Activated CD4-positive, alpha-beta T cell treated with anti-CD3 and anti-CD28 coated beads, Interleukin-2, amount 50 U/mL, for 48 hours (primary cell): ENCODE measurements at places on chromosomes 11 and 22.

- no peak for DNase-seq
Observed at GRCh38 chr22:35986088-35986487, 42.5 kb downstream of the RBFOX2 start.

- no peak for DNase-seq
Observed at GRCh38 chr22:24564376-24565058, 8.7 kb downstream of the SNRPD3 start.

GRCh38 chr11:70167723-70168404 lies 35.2 kb upstream of the FADD start:
- DNase-seq = no peak

DNA sequence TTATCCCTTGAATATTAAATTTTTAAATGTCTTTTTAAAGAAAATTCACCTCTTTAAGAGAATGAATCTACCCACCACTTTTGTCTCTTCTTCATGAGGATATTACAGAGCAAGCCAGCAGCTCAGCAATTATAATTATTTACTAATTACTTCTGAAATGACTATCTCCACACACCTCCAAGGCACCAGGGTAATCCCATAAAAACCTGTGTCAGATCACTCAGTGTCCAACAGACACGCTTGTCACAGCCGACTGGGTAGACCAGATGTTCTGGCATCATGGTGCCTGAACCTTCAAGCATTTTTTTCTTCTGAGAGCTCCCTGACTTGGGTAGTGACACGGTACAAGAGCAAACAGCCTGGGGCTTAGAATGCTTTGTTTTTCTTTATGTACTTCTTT lies 61.4 kb downstream of the EFCAB6 start:
- DNase-seq = no peak

- DNase-seq = no peak
Observed at GRCh38 chr11:102936864-102937509, 18.5 kb downstream of the MMP13 start.

DNA sequence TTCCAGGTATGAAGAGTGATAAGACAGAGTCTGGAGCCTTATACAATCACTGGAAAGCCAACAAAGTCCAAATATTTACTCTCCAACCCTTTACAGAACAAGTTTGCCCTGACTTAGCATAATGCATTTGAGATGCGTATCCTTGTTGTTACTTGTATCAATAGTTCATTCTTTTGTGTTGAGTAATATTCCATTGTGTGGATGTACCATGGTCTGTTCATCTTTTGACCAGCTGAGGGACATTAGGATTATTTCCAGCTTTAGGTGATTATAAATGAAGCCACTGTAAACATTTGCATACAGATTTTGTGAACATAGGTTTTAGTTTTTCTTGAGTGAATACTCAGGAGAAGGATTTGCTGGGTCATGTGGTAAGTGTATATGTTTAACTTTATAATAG lies 9.7 kb downstream of the SDHAF2 start:
- no peak for DNase-seq

DNA sequence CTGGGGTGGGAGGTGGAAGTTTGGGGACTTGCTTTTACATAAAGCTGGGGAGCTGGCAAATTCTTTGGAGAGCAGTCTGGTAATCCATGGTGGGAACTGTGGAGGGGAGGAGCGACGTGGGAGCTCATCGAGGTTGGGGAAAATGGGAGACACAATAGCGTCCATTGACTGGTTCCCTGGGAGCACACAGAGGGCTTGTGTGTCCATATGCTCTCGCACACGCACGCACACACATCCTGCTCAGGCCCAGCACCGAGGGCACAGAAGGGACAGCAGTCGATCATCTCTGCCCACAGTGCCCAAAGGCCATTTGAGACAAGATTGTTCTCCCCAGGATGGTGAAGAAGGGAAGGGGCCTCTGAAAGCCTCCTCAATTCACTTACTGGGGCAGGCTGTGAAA lies 53.7 kb downstream of the FBXO7 start:
- no peak for DNase-seq

GRCh38 chr11:79017811-79018210 lies 423.0 kb downstream of the TENM4 start:
- no peak for DNase-seq
